ENCODE measurements at places on chromosomes 3 and 15.

DNA sequence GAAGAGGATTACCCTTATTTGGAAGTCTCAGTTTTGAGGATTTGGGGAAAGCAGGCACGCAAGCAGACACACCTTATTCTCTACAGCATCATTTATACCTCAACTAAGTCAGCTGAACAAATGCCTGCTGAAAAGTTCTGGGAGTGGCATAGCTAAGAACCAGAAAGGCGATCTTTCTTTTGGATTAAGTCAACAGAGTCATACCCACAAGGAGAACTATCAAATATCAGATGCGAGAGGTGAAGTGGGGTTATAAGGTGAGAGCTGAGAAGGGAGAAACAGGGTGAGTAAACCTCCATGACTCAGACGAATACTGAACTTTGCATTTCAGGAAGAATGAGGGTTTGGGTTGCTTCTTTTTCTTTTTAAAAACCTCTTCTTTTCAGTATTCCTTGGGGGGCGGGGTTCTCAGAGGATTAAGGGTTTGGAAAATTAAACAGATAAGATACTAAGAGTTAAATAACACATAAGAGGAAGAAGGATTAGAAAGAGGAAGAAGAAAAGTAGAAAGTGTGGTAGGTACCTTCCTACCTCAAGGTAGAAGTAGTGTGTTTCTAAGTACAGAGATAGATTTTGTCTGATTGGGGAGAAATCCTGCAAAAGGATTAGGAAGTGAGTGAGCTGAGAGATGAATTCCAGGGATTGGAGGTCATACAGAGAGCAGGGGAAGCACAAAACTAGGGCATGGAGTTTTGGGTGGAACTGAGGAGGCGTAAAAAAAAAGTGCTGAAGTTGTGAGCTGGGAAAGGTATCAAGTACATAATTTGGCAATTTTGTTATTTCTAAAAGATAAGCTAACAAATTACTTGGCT lies 41.3 kb upstream of the ICE2 start:
- DNase-seq: peak; percentile 75

GRCh38 chr15:53080484-53080883 lies 290.3 kb upstream of the ONECUT1 start:
- DNase-seq: no peak

GRCh38 chr3:46276497-46277099 lies 34.3 kb downstream of the CCR3 start:
- peak; percentile 84 for DNase-seq

DNA sequence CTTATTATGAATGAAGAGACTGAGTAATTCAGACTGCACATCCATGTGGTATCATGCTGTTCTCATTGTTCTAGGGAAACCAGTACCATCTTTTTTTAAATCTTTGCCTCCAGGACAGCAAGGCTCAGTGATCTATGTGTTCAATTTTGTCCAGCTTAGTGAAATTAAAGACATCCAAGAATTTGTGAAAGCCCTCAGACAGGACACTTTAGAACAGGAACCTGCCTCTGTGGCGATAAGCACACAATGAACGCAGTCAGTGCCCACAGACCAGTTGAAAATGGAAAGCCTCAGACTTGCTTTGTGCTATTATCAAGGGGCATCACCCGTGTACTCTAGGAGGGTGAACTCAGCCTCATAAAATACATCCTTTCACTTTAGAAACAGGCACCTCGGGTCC lies 20.1 kb downstream of the EID1 start:
- no peak for DNase-seq

GRCh38 chr3:183340222-183340621 lies 87.2 kb downstream of the B3GNT5 start:
- no peak for DNase-seq

DNA sequence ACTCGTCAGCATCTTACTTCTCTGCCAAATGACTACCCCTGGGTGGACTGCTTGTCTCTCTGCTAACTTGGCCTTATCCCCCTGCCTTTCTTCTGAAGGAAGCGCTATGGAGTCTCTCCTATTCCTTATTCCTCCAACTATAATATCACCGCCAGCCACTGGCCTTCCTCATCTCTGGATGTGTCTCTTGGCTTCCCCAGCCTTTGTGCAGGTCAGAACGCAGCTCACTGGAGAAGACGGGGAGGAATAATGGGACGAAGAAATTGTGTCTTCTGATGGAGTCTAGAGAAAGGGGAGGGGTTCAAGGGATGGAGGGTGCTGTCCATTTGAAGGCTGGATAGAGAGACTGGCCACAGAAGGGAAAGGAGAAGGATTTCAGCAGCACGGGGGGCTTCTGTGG lies 16.9 kb downstream of the ITGA11 start:
- DNase-seq: no peak

- DNase-seq: peak; percentile 13
These were observed 106.8 kb upstream of the SLC7A14 start for GRCh38 chr3:170692720-170693119.

DNA sequence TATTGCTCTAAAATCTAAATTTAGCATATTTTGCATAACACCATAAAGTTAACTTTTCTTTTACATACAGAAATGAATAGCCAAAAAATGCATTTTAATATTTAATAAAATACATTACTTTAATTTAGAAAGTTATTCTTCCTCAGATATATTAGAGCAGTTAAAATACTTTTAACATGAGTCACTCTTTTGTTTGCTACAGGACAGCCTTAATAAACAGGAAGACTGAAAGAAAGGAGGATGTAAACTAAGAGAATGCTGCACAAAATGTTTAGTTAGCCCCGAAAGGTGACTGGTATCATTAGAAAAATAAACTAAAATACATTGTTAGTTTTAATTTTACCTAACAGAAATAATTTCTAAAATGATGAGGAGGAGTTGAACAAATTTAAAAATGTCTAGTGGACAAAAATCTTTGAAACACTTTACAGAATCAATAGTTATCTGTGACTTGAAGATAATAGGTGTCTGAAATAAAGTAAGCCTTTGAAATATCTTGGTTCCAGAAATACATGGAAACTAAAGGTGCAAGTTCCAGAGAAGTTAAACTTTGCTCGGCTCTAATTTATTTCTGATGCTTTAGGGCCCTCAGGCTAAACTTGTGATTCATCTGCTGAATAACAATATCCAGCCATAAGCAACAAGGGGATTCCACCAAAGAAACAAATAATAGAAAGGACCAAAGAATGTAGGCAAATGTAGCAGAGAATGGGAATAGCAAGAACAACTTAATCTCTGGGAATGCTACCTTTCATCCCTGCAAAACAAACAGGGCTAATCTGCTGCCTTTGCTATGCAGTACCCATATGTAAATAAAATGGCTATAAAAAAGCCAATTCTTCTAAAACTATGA lies 138.3 kb upstream of the UBP1 start:
- no peak for DNase-seq

GRCh38 chr15:63225381-63225780 lies 36.0 kb downstream of the RAB8B start:
- DNase-seq: no peak

DNA sequence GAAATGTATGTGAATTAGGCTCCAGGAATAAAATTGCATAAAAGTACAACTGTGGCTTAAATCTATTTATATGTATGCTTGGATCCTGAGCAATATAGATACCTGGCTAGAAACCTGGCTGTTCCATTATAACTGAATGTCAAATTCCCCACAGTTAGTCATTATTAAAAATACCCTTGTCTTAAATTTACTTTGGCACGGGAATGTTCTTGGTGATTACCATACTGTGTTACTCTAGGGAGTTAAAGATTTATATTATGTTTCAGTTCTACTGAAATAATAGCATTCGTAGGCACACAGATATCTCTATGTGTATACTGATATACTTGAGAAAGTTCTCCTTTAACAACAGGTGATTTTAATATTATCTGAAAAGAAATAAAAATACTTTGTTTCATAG lies 394.1 kb downstream of the PTPRG start:
- DNase-seq: no peak

GRCh38 chr3:9676785-9677184 lies 26.8 kb upstream of the CPNE9 start:
- no peak for DNase-seq

DNA sequence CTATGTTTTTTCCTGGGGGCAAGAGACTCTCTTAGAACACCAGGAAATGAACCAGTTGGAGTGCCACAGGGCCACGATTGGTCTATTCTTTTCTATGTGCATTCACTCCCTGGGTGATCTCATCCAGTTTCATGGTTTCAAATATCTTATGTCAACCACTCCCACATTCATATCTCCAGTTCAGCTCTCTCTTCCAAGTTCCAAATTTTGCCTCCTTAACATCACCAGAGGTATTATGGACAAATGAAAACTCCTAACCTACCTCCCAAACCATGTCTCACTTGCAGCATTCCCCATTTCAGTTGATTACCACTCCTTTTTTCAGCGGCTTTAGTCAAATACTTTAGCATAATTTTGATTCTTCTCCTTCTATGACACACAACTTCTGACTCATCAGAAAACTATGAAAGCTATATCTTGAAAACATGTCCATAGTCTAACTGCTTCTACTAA lies 203.1 kb upstream of the SEMA6D start:
- no peak for DNase-seq

- no peak for DNase-seq
These were observed 48.6 kb upstream of the TEX264 start for GRCh38 chr3:51622413-51622812.

GRCh38 chr3:79027593-79027992 lies 740.2 kb downstream of the ROBO1 start:
- DNase-seq: no peak

DNA sequence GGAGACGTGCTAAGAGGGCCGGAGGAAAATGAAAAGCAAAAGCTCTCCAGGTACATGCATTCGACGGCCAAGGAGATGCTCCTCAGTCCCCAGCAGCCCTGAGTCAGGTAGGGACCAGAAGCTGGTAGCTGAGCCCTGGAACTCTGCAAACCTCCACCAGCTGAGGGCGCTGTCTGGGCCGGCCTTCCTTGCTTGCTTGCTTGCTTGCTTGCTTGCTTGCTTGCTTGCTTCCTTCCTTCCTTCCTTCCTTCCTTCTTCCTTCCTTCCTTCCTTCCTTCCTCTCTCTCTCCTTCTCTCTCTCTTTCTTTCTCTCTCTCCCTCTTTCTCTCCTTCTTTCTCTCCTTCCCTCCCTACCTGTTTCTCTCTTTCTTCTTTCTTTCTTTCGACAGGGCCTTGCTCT lies 94.6 kb upstream of the RASGRF1 start:
- peak; percentile 32 for DNase-seq

Data from activated CD4-positive, alpha-beta T cell treated with anti-CD3 and anti-CD28 coated beads, Interleukin-10, Interleukin-2, amounts not matched to agents 100 ng/mL and 50 ng/mL, durations not matched to agents 16 hours and 8 hours (primary cell).